T-cell (primary cell): ENCODE measurements at places on chromosomes 2 and 18. TPM values are rescaled to one million over a fixed set of nuclear protein-coding genes. Genes with fewer than 3 reads are reported as not detected.

DNA sequence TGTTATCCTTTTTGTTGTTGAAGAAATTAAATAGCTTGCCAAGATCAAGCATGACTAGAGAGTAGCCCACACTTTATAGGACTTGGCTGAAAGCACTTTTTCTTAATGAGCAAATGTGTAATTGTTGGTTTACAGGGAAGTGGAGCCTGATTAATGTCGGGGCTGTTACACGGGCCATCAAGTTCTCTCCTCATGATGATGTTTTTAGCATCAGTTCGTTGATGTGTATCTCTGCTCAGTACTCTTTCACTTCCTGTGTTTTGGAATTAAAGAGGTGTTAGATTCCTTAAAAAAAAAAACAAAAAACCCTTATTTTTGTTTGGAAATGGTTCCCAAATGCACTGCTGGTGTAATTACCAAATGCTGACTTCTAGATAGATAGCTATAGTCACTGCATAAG, 114.2 kb downstream of the PTPRM start:
- DNase-seq = no peak

DNA sequence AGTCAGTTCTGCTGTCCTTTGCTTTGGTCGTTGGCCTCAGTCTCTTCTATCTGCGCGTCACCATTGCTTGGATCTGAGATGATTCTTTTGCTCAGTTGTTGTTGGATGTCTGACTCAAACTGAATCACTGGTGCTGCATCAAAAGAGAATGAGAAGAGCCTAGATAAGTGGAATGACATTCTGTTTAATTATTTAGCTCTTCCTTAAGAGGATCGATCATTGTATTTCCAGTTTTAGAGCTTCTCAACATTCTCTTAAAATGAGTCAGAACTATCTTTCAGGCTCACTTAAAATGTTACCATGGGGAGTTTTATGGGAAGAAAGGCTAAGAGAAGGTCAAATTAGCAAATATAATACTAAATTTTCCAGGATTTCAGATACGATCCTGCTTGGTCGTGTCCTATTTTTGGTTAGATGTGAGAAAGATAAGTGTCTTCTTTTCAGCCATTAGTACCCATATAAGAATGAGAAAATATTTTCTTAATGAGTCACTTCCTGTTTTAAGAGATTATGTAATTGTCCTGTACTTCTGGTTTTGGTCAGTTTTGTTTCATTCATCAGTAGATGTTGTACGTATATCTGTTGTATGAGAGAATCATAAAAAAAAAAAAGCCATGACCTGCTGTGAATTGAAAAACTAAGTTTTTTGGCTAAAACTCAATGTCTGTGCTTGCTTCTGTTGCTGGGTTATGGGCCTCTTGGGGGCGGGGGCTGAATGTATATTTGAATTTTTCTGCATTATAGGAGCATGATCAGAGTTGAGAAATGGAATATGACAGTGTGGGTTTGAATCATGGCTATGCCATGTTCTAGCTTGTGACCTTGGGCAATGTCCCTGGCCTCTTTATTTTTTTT, 31.6 kb upstream of the CASP10 start:
- DNase-seq = no peak

Gene HOXD3
- total RNA-seq = 0.44 TPM

DNA sequence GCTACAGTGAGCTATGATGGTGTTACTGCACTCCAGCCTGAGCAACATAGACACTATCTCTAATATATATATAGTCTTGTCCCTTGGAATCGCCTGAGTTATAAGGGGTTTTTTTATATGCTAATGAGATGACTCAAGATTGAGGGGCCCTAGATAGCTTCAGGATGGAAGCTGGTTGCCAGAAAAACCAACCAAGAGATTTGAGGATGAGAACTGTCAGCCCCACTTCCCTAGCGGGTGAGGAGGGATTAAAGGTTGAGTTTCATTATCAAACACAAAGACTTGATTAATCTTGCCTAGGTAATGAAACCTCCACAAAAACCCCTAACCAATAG, 12.6 kb upstream of the GALM start:
- DNase-seq = no peak

Gene MPP4
- total RNA-seq = not detected

GRCh38 chr2:179049546-179050311, at the start of gene CCDC141:
TSS of gene CCDC141 (minus strand) at chr2:179050137. CDS start at chr2:179049941, 196 bp downstream.
- DNase-seq = no peak

GRCh38 chr2:108297436-108298141, 8.9 kb downstream of the SULT1C2 start:
- no peak for DNase-seq

DNA sequence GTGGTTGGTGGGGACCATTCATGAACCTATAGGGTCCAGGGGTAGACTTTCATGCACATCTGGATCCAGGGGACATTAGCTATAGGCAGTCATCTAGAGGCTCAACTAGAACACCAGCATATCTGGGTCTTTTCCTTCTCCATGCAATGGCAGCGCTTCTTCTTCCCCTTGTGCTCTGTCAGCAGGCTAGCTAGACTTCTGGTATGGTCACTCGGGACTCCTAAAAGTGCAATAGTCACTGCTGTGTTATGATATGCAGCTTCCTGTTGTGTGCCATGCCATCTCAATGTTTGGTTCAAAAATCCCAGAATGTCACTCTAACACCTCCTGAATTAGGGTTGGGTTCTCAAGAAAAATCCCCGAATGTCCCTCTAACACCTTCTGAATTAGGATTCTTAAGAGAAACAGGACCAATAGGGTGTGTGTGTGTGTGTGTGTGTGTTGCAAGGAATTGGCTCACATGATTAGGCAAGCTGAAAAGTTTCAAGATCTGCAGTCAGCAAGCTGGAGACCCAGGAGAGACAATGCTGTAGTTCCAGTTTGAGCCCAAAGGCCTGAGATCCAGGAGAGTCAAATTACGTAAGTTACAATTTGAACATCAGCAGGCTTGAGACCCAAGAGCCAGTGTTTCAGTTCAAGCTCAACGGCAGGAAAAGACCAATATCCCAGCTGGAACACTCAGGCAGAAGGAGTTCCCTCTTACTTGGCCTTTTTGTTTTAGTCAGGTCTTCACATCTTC, 97.1 kb upstream of the LTBP1 start:
- DNase-seq = no peak

GRCh38 chr2:118861242-118861641, 13.8 kb upstream of the EN1 start:
- no peak for DNase-seq

GRCh38 chr2:33104726-33105125, 158.0 kb downstream of the LTBP1 start:
- DNase-seq = no peak

DNA sequence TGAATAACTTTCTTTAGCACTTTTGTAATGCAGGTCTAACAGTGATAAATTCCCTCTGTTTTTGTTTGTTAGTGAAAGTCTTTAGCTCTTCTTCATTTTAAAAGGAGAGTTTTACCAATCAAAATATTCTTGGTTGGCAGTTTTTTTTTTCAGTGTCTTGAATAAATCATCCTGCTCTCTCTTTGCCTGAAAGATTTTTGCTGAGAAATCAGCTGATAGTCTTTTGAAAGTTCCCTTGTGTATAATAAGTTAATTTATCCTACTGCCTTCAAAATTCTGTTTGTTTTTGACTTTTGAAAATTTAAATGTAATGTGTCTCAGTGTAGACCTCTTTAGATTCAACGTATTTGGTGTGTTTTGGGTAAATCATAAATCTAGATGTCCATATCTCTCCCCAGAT, 205.7 kb upstream of the NXPH2 start:
- DNase-seq = no peak

- no peak for DNase-seq
Measured at GRCh38 chr18:79982736-79983135, 5.6 kb downstream of the TXNL4A start.

Gene FSHR
- not detected for total RNA-seq
